ENCODE measurements at places on chromosomes 3 and 15.
A peak's percentile ranks its signal among the peaks of the same experiment; 100 is the strongest.

DNA sequence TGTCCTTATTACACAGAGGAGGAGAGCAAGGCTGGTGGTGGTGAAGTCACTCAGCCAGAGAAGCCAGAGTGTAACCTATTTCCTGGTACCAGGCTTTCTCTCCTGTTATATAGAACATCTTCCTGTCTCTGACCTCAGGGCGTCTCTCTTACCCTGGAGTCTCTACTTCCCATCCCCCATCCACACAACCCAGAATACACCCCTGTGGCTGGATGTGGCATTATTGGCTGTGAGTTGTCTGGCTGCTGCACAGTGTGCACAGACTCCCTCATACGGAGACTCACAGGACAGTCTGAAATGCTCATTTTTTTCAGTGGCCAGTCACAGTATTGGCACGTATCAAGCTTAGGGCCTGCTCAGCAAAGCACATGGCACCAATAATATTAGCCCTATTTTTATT lies 8.6 kb downstream of the PODXL2 start:
- peaks cover 17% of the 10 kb centered on the region for H3K27me3 ChIP-seq
- no peak overlapping the region for H3K27ac ChIP-seq
- H3K4me1 ChIP-seq = peaks cover 12% of the 10 kb centered on the region
- no peaks in the 10 kb centered on the region for H3K36me3 ChIP-seq
- DNase-seq = peak; percentile 3

DNA sequence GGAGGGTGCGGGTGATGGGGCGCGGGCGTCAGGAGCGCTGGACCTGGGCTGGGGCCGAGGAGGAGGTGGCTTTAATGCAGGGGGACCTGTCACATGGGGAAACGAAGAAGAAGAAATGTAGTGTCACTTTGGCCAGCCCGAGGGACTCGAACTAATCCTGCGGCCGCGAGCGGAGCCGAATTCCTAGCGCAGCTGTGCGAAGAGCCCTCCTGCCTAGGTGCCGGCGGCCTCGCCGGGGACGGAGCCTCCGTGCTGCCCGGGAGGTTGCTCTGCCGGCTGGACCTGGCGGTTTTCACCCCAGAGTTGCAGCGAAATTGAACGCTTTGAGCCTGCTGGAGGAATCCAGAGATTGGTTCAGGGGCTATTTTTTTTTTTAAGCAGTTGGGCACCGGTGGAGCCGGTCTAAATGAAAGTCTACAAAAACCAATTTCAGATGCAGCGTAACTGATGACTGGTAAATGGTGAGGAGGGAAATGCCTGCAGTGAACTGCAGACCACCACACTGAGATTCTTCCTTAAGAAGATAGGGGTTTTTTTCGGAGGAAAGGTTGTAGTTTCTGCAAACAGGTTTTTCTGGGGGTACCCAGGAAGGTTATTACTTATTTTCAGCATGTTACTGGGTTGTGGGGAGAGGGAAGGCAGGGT lies 662 bp downstream of the TMEM108 start:
- peak overlapping the region; percentile 77 for H3K4me3 ChIP-seq
- no peaks in the 10 kb centered on the region for H3K36me3 ChIP-seq
- no peak overlapping the region for H3K27ac ChIP-seq
- DNase-seq = no peak

- H3K27me3 ChIP-seq = peaks cover 85% of the 10 kb centered on the region
- DNase-seq = peak; percentile 15
- H3K4me3 ChIP-seq = no peak overlapping the region
- no peaks in the 10 kb centered on the region for H3K36me3 ChIP-seq
These were observed 41.9 kb upstream of the SLC6A1 start for GRCh38 chr3:10950476-10951294.

DNA sequence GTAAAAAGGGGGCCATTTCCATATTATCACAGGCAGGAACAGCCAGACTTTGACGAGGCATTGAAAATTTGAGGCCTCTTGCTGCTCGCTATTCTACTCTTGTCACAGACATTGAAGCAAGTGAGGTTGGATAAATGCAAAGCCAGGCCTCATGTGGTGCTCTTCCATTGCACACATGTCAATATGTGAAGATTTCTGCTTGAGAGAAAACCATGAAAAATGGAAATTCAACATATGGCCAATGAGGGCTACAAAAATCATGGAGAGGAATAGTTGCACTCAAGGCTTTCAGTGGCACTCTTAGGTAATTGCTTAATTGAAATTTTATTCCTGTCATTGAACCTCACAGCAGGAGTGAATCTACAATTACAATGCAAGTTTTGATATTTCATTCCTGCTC lies 185.6 kb upstream of the MBNL1 start:
- DNase-seq = no peak
- no peak overlapping the region for H3K4me3 ChIP-seq
- peaks cover 4% of the 10 kb centered on the region for H3K36me3 ChIP-seq
- H3K27ac ChIP-seq = no peak overlapping the region
- H3K27me3 ChIP-seq = no peaks in the 10 kb centered on the region

DNA sequence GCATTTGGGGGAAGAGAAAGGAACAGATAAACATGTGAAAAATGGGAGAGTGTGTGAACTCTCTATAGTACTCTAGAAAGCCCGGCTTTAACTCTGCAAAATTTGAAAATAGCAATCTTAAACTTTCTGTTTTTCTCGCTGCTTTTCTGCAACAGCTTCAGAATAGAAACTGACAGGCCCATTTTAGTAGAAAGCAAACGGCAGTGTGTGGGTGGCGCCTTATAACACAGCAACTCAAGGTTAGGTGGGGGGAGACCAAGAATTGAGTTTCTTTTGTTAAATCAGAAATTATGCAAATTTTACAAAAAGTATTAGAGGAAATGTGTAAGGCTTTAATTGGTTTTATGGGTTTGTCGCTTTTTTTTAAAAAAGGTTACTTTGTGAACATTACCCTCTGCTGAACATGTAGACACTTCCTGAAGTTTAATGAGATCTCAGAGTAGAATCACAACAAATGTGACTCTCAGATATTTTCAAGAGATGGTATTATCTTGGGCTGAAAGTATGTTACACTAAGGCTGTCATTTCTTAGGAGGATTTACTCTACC lies 107.0 kb downstream of the PTPRG start:
- no peaks in the 10 kb centered on the region for H3K36me3 ChIP-seq
- no peaks in the 10 kb centered on the region for H3K27me3 ChIP-seq
- peaks cover 9% of the 10 kb centered on the region for H3K4me1 ChIP-seq

DNA sequence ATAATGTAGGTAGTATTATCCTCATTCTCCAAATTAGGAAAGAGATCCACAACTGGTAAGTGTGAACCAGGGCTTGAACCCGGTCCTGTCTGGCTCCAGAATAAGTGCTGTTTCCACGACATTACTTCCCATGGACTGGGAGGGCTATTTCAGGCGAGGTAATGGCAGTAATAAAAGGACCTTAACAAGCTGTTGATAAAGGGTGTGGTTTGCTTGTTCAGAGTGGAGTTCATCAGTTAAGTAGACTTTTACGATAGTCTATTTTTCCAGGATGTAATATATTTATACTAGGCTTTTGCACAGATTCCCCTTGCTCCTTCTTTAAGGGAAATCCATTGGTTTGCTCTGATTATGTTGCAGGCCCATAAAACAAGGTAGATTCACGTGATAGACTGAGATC lies 88.4 kb upstream of the TNFAIP8L3 start:
- no peaks in the 10 kb centered on the region for H3K36me3 ChIP-seq
- no peak overlapping the region for H3K4me3 ChIP-seq
- H3K27ac ChIP-seq = no peak overlapping the region

DNA sequence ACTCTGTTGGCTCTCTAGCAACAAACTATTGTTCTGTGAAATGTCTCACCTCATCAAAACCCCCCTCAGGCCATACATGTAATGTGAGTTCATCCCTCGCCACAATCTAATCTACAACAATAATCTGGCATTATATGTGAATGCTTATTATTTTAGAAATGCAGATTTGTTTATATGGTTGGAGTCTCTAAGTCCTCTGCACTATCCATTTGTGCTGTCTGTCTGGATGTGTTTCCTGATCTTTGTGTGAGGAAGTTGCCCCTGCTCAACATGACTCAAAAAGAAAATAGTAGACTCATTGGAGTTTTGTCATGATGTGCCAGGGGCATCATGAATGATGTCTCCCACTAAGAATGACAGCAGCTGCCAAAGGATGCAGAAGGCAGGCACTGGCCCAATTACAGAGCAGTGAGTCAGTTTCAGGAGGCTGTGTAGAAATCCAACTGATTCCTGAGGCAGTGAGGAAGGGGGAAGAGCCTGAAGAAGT lies 161.6 kb upstream of the PDZRN3 start:
- peak overlapping the region; percentile 87 for H3K27ac ChIP-seq
- H3K4me1 ChIP-seq = peaks cover 2% of the 10 kb centered on the region
- H3K4me3 ChIP-seq = peak overlapping the region; percentile 35
- H3K36me3 ChIP-seq = no peaks in the 10 kb centered on the region

- no peaks in the 10 kb centered on the region for H3K4me1 ChIP-seq
- H3K27me3 ChIP-seq = no peaks in the 10 kb centered on the region
- no peak overlapping the region for H3K4me3 ChIP-seq
- H3K36me3 ChIP-seq = peaks cover 55% of the 10 kb centered on the region
These were observed 17.2 kb upstream of the SPG21 start for GRCh38 chr15:65006876-65007275.

DNA sequence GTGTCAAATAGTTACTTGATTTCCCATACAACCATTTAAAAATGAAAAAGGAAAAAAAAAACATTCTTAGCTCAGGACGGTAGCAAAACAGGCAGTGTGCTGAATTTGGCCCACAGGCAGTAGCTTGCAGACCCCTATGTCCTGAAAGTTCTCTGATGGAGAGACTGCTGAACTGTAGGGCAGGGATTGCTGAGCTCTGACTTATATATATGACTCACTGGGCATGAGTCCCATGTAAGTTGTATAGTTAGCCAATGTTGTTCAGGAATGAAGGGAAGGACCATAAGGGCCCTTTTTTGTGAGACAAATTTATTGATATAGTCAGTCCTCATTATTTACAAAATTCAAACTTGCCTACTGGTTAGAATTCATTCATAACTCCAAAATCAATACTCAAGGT lies 36.9 kb upstream of the FRMD4B start:
- peak; percentile 21 for DNase-seq
- no peaks in the 10 kb centered on the region for H3K27me3 ChIP-seq
- H3K36me3 ChIP-seq = no peaks in the 10 kb centered on the region

GRCh38 chr3:196203846-196204245 lies 7.4 kb downstream of the ZDHHC19 start:
- H3K27ac ChIP-seq = no peak overlapping the region
- H3K4me1 ChIP-seq = peaks cover 12% of the 10 kb centered on the region
- no peaks in the 10 kb centered on the region for H3K36me3 ChIP-seq
- no peak overlapping the region for H3K4me3 ChIP-seq
- no peak for DNase-seq

- H3K27ac ChIP-seq = no peak overlapping the region
- H3K36me3 ChIP-seq = no peaks in the 10 kb centered on the region
- no peak overlapping the region for H3K4me3 ChIP-seq
These were observed 84.6 kb downstream of the DGKG start for GRCh38 chr3:186277268-186277909.

DNA sequence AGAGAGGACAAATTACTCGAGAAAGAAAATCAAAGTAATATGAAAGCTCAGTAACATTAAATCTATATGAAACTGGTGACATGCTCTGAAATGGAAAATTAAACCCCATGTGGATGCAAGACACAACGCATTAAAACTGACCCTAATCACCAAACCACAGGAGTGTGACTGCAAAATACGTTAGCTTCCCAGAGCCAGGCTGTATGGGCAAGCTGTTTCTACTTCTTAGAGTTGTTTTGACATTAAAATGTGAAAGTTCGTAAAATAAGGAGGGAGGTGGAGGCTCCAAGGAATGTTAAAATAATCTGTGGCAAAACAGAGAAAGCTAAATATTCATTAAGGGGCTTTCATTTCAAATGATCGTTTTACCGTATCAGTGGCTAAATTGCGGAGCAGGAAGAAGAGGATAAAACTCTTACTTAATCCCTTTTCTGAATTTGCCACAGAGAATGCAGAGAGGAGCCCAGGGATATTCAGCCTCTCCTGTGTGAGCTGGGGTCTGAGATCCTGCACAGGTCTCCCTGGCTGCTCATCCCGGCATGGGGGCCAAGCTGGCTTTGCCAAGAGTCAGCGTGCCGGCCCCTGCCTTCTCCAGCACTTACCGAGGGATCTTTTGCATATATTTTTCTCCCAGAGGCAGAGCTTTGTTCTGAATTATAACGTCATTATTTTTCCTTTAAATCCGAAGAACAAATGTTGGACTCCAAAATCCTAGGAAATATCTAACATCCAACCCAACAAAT lies 239.8 kb upstream of the THBS1 start:
- no peak overlapping the region for H3K27ac ChIP-seq
- H3K4me3 ChIP-seq = no peak overlapping the region
- no peaks in the 10 kb centered on the region for H3K4me1 ChIP-seq
- H3K27me3 ChIP-seq = no peaks in the 10 kb centered on the region

GRCh38 chr3:97815149-97815917 lies 6.5 kb upstream of the CRYBG3 start:
- no peak overlapping the region for H3K27ac ChIP-seq
- no peaks in the 10 kb centered on the region for H3K27me3 ChIP-seq
- H3K4me1 ChIP-seq = no peaks in the 10 kb centered on the region
- H3K4me3 ChIP-seq = no peak overlapping the region
- H3K36me3 ChIP-seq = no peaks in the 10 kb centered on the region

- H3K27me3 ChIP-seq = no peaks in the 10 kb centered on the region
- no peak overlapping the region for H3K27ac ChIP-seq
- no peaks in the 10 kb centered on the region for H3K4me1 ChIP-seq
- DNase-seq = no peak
- H3K36me3 ChIP-seq = no peaks in the 10 kb centered on the region
- H3K4me3 ChIP-seq = no peak overlapping the region
These were observed 208.5 kb downstream of the CLSTN2 start for GRCh38 chr3:140143367-140144069.

GRCh38 chr3:34382859-34383258 lies 584.4 kb downstream of the PDCD6IP start:
- no peak overlapping the region for H3K27ac ChIP-seq
- no peaks in the 10 kb centered on the region for H3K27me3 ChIP-seq
- H3K36me3 ChIP-seq = no peaks in the 10 kb centered on the region
- H3K4me3 ChIP-seq = no peak overlapping the region
- H3K4me1 ChIP-seq = no peaks in the 10 kb centered on the region

GRCh38 chr3:61053781-61054496 lies 197.3 kb downstream of the FHIT start:
- no peak overlapping the region for H3K4me3 ChIP-seq
- H3K4me1 ChIP-seq = no peaks in the 10 kb centered on the region
- no peaks in the 10 kb centered on the region for H3K36me3 ChIP-seq
- no peak for DNase-seq
- H3K27ac ChIP-seq = no peak overlapping the region
- no peaks in the 10 kb centered on the region for H3K27me3 ChIP-seq

- no peak for DNase-seq
- no peak overlapping the region for H3K4me3 ChIP-seq
- no peaks in the 10 kb centered on the region for H3K36me3 ChIP-seq
- H3K27me3 ChIP-seq = no peaks in the 10 kb centered on the region
- no peak overlapping the region for H3K27ac ChIP-seq
These were observed 23.4 kb downstream of the ARMC8 start for GRCh38 chr3:138210528-138210927.

All from mesenchymal stem cell (in vitro differentiated cells and primary cell).